Right ventricle myocardium superior (tissue), 1 donor: ENCODE measurements at places on chromosomes 2 and 18.
A peak's percentile ranks its signal among the peaks of the same experiment; 100 is the strongest.

GRCh38 chr2:159116922-159117321 is 148.5 kb downstream of the TANC1 start:
- DNase-seq = no peak

DNA sequence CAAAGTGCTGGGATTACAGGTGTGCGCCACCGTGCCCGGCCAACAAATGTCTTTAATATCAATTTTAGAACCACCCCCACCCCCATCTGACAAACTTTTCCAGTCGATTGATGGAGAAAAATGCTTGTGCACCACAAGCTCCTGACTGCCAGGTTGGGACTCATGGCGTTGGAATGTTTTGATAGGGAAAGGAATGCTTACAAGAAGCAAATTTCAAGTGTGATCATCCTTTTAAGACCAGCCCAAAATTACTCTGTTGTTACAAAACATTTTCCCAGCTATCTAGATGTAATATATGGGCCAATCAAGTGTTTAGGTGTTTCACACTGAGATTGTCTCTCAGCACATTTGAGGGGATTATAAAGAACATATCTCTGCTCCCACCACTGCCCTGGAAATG is 45.2 kb downstream of the UBXN4 start:
- DNase-seq = no peak

GRCh38 chr2:36561237-36561944 is 36.6 kb downstream of the FEZ2 start:
- no peak for DNase-seq

- DNase-seq = peak; percentile 83
These were observed 387.6 kb downstream of the FIGN start for GRCh38 chr2:163347982-163348856.

DNA sequence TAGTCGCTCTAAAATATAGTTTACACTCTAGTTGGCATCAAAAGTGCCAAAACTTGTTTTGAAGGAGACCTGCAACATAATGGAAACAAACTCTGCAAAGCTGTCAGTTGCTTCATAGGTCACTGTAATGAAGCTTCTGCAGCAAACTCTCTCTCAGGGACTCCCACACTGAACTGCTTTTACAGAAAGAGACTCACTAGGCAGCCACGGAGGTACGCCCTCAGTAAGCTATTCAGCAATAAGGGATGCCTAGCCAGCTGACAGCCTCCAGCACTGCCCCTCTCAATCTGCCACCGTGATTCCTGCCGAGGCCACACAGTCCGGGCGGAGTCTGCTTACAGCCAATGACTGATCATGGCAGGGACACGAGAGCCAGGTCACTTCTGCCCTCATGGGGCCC is 51.1 kb downstream of the COLEC12 start:
- peak; percentile 56 for DNase-seq
